ENCODE measurements at places on chromosomes 13 and 19. TPM values are rescaled to one million over a fixed set of nuclear protein-coding genes. Genes with fewer than 3 reads are reported as not detected.

Gene GIPC3
- 0.33 TPM for total RNA-seq

Gene ZNF549
- 1.1 TPM for total RNA-seq

Gene ZNF420
- total RNA-seq: 2.9 TPM

Gene IZUMO2
- total RNA-seq: not detected

All from fibroblast of the aortic adventitia (primary cell).